ENCODE measurements at places on chromosomes 13 and 19. TPM values are rescaled to one million over a fixed set of nuclear protein-coding genes. Genes with fewer than 3 reads are reported as not detected.

Gene ALG5
- 15.2 TPM for polyA plus RNA-seq

Gene CLEC17A
- polyA plus RNA-seq = 180 TPM

- no peaks in the 10 kb centered on the region for H3K36me3 ChIP-seq
- H3K4me1 ChIP-seq = peaks cover 12% of the 10 kb centered on the region
- H3K27me3 ChIP-seq = no peaks in the 10 kb centered on the region
Observed at GRCh38 chr13:43307921-43308433, 284.6 kb downstream of the DNAJC15 start.

- H3K27ac ChIP-seq = no peak overlapping the region
- H3K4me1 ChIP-seq = no peaks in the 10 kb centered on the region
- H3K4me3 ChIP-seq = no peak overlapping the region
- no peak for DNase-seq
Observed at GRCh38 chr19:45960595-45961235, 12.9 kb downstream of the NOVA2 start.

DNA sequence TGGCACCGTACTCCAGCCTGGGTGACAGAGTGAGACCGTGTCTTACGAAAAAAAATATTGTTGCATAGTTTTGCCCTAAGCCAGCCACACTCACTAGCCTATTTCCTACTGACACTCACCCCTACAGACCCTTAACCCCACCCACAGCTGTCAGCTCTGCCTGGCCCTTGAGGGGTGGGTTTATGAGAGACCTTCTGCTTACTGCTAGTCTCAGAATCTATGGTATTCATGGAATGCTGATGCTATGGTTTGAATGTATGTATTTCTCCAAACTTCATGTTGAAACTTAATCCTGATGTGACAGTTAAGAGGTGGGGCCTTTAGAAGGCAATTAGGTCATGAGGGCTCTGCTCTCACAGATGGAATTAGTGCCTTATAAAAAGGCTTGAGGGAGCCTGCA, 79.2 kb upstream of the LRCH1 start:
- H3K36me3 ChIP-seq = no peaks in the 10 kb centered on the region
- no peak overlapping the region for H3K4me3 ChIP-seq
- H3K27me3 ChIP-seq = no peaks in the 10 kb centered on the region

GRCh38 chr19:5030822-5031221, 61.9 kb downstream of the KDM4B start:
- H3K27me3 ChIP-seq = no peaks in the 10 kb centered on the region
- H3K27ac ChIP-seq = no peak overlapping the region
- no peak overlapping the region for H3K4me3 ChIP-seq
- no peaks in the 10 kb centered on the region for H3K36me3 ChIP-seq

DNA sequence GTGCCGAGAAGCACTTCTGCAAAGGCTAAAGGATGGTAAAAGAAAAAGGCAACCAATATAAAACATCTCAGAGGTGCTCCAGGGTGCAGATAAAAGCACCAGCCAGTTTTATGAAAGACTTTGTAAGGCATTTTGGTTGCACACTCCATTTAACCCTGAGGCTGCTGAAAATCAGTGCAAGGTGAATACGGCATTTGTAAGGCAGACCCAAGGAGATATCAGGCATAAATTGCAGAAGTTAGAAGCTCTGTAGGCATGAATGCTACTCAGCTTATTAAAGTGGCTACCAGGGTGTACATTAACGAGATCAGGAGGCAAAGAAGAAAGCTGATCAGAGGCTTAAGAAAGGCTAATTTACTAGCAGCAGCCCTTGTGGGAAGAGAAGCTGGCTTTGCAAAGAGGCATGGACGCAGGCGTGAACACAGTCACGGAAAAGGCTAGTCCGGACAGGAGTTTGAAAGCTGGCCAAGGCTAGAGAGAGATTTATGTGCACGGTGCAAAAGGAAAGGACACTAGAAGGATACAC, 99.6 kb downstream of the ZNF429 start:
- peak; percentile 30 for DNase-seq
- H3K36me3 ChIP-seq = no peaks in the 10 kb centered on the region
- peaks cover 6% of the 10 kb centered on the region for H3K4me1 ChIP-seq
- H3K27me3 ChIP-seq = no peaks in the 10 kb centered on the region
- H3K27ac ChIP-seq = peak overlapping the region; percentile 75
- H3K4me3 ChIP-seq = peak overlapping the region; percentile 73

DNA sequence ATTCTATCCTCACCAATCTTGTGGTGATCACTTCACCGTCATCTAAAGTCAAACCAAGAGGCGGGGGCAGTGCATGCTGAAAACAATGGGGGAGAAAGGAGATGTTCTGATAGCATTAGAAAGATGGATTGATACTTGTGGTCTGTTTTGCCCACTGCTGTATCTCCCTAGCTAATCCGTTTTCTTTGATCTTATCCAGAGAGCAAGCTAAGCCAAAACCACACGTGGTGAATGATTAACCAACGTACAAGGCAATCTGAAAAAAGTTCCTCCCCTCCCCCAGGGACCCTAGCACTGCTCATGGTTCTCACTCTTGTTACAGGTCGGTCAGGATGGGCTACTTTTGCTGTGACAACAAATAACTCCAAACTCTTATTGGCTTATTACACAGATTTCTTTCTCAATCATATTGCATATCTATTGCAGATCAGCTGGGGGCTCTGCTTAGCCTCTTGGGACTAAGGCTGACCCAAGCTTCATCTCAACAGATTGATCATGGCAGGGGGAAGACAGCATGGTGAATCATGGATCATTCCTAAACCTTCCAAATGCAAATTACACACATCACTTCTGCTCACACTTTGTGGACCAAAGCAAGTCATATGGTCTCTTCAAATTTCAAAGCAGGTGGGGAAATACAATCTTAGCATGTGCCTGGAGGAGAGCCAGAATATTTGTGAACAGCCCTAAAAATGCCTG, 11.9 kb upstream of the C13orf42 start:
- DNase-seq = no peak
- no peak overlapping the region for H3K27ac ChIP-seq
- H3K4me3 ChIP-seq = no peak overlapping the region
- H3K27me3 ChIP-seq = peaks cover 3% of the 10 kb centered on the region
- H3K4me1 ChIP-seq = no peaks in the 10 kb centered on the region
- H3K36me3 ChIP-seq = no peaks in the 10 kb centered on the region

DNA sequence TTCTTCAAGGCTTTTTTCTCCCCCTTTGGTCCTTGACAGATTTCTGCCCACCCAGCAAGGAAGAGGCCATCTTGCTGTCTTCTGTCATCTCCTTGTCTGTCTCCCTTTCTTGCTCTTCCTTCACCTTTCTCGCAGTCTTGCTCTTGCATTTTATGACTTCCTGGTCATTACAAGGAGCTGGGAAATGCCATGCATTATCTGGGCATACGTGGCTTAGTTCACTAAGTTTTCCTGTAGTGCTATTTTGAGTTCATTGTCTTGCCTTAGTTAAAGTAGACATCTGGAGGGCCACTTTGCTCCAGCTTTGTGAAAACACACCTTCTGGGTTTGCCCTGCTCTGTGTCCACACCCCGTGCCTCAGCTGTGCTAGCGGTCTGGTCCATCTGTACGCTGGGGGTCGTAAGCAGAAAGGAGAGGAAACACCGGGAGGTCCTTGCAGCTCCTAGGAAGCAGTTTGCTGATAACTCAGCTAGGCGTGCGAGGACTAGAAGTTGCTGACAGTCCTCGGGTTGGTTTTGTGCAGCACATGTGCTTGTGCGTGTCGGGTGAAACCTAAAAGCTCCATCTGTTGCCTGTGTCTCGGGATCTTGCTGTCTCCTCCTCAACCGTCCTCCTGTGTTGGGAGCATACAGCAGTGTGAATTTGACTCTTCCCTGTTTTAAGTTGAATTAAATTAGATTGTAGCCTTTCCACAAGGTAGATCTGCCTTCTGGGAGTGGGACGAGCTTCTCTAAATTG, 59.4 kb downstream of the ARHGEF7 start:
- no peak for DNase-seq
- peaks cover 35% of the 10 kb centered on the region for H3K4me1 ChIP-seq

- peaks cover 25% of the 10 kb centered on the region for H3K36me3 ChIP-seq
- H3K27me3 ChIP-seq = no peaks in the 10 kb centered on the region
- peaks cover 20% of the 10 kb centered on the region for H3K4me1 ChIP-seq
- H3K4me3 ChIP-seq = no peak overlapping the region
- DNase-seq = no peak
- no peak overlapping the region for H3K27ac ChIP-seq
Observed at GRCh38 chr19:46925548-46925950, 64.8 kb downstream of the ARHGAP35 start.

- DNase-seq = no peak
- H3K36me3 ChIP-seq = no peaks in the 10 kb centered on the region
- H3K27me3 ChIP-seq = no peaks in the 10 kb centered on the region
- H3K4me3 ChIP-seq = no peak overlapping the region
Observed at GRCh38 chr13:59016250-59016649, 1147.5 kb downstream of the DIAPH3 start.

- peak overlapping the region; percentile 73 for H3K4me3 ChIP-seq
- H3K27ac ChIP-seq = peak overlapping the region; percentile 78
- peak; percentile 80 for DNase-seq
Observed at GRCh38 chr13:98570929-98571372, 6.0 kb downstream of the STK24 start.

DNA sequence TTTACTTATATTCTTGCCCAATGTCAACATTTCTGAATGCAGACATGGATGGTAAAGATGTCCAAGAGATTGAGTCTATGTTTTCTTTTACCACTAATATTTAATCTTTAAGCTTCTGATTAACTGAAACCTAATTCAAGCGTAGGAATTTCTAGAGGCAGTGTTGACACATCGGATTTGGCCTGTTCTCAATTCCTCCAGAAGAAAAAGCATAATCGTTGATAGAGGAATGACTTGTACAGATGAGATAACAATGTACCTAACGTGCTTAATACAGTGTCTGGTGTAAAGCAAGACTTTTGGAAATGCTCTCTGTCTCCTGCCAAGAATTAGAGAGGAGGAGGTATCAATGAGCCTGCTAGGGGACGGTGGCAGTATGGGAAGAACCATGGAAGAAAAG, 35.2 kb downstream of the SLC15A1 start:
- no peak overlapping the region for H3K4me3 ChIP-seq
- no peaks in the 10 kb centered on the region for H3K4me1 ChIP-seq
- no peak overlapping the region for H3K27ac ChIP-seq
- no peaks in the 10 kb centered on the region for H3K27me3 ChIP-seq
- no peak for DNase-seq

Gene FPR3
- polyA plus RNA-seq = not detected

DNA sequence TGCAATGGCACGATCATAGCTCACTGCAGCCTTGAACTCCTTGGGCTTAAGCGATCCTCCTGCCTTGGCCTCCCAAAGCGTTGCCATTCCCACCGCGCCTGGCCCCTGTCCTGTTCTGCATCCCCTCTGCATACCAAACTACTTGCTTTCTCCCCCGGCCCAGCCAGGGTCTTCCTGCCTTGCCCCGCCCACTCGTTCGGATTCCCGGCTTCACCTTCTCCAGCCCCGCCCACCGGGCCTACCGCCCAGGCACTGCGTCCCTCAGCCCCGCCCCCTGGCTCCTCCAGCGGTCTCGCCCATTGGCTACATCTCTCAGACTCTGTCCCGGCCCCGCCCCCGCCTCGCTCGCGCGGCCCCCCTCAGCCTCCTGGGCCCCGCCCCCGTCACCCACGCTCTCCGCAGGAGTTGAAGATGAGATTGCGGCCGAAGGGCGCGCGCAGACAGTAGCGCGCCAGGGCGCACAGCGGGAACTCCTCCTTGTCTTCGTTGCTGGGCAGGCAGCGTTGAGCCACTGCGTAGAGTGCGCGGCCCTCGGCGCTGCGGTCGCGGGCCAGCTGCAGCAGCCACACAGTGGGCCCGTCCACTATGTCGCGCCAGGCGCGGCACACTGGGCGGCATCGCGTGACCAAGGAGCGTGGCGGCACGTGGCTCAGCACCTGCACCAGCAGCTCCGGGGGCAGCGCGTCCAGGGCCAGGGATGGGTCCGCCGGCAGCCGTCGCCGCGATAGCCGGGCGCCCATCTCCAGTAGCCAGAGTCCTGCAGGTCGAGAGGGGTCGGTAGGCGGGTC, 19.0 kb downstream of the MRPS12 start:
- peak overlapping the region; percentile 34 for H3K4me3 ChIP-seq
- H3K4me1 ChIP-seq = peaks cover 10% of the 10 kb centered on the region
- H3K27me3 ChIP-seq = no peaks in the 10 kb centered on the region
- peak; percentile 78 for DNase-seq

- no peak overlapping the region for H3K27ac ChIP-seq
- H3K4me3 ChIP-seq = peak overlapping the region; percentile 76
- H3K36me3 ChIP-seq = no peaks in the 10 kb centered on the region
- no peak for DNase-seq
Observed at GRCh38 chr19:2454962-2455850, 1.6 kb downstream of the LMNB2 start.

GRCh38 chr13:50401049-50401505, 385.8 kb downstream of the KCNRG start:
- no peak overlapping the region for H3K4me3 ChIP-seq
- no peaks in the 10 kb centered on the region for H3K4me1 ChIP-seq
- no peaks in the 10 kb centered on the region for H3K27me3 ChIP-seq
- H3K36me3 ChIP-seq = no peaks in the 10 kb centered on the region
- H3K27ac ChIP-seq = no peak overlapping the region
- DNase-seq = no peak

GRCh38 chr19:10517361-10517759, at the start of gene S1PR5:
TSS of gene S1PR5 (minus strand) at chr19:10517447. CDS start at chr19:10515011, 2,436 bp downstream.
- H3K27ac ChIP-seq = no peak within 1 kb of the TSS
- H3K27me3 ChIP-seq = peaks cover 58% of the 10 kb centered on the region
- peaks cover 34% of the 10 kb centered on the region for H3K4me1 ChIP-seq
- no peak for DNase-seq
- H3K36me3 ChIP-seq = no peaks in the 10 kb centered on the region
- peak within 1 kb of the TSS; percentile 14 for H3K4me3 ChIP-seq

Gene PPAN
- polyA plus RNA-seq = 42.2 TPM

- DNase-seq = no peak
- H3K27ac ChIP-seq = no peak overlapping the region
- H3K4me1 ChIP-seq = no peaks in the 10 kb centered on the region
- H3K36me3 ChIP-seq = no peaks in the 10 kb centered on the region
Observed at GRCh38 chr19:39138221-39139211, 12.9 kb downstream of the PAK4 start.

Gene TUBB4A
- polyA plus RNA-seq = 3.9 TPM

DNA sequence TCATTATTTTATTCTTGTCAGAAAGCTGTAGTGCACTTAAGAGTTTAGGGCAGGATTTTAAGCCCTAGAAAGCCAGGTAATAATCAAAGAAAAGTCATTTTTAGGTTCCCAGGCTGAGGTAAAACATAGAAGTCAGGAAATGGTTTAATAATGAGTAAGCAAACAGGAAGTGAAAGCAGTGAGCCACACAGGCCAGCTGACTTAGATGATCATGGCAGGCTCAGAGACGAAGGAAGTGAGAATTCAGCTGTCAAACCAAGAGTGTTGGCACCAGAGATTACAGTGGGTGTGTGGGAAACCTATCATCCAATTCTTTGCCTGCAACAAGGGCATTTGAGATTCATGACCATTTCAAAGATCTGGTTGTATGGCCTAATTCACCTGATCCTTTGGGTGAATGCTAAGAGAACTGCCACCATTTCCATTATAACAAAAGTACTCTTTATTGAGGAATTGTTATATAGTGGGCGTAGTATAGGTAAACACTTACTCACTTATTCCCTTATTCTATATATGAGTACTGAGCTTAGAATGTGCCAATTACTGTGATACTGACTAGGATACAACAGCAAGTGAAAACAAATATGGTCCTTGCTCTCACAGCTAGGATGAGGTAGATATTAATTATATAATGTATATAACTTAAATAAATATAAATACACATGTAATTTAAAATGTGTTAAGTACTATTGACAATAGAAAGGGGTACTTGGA, 103.7 kb upstream of the EDNRB start:
- peaks cover 8% of the 10 kb centered on the region for H3K4me1 ChIP-seq
- H3K36me3 ChIP-seq = no peaks in the 10 kb centered on the region
- H3K27me3 ChIP-seq = no peaks in the 10 kb centered on the region
- DNase-seq = peak; percentile 81

All from B cell (primary cell).